ENCODE measurements at places on chromosomes 12 and 14.

GRCh38 chr14:68255693-68256178, 436.2 kb downstream of the RAD51B start:
- DNase-seq: no peak

DNA sequence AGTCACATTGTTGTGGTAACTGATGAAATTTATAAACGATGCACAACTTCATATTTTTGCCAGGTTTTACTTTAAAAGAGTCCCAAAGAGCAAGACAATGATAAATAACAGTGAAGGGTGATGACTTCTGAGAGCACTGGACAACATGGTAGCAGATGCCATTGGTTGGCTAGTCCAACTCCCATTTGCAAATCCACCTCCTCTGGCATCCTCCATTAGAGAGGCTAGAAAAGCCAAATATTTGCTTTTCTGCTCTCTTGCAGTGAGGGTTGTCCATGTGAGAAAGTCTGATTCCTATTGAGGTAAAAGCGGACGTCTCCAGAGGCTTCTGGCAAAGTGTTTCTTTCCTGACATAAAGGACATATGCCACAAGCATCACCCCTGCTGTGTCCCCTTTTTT, 89.6 kb upstream of the BMP4 start:
- DNase-seq: no peak

- no peak for DNase-seq
Measured at GRCh38 chr12:53998900-53999236, 1.1 kb upstream of the HOXC9 start.

DNA sequence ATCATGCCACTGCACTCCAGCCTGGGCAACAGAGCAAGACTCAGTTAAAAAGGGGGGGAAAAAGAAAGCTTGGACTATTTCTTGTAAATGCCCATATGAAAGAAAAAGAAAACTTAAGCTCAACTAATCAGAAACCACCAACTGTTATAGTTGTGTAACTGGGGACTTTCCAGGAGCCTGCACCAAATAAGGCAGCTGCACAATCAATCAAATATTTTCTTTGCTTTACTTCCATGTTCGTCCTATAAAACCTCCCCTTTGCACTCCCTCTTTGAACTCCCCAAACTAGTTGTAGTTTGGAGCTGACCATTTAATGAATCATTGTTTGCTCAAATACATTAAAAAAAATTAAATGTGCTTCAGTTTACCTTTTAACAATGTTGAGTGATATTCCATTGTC, 54.9 kb downstream of the OTOGL start:
- no peak for DNase-seq

DNA sequence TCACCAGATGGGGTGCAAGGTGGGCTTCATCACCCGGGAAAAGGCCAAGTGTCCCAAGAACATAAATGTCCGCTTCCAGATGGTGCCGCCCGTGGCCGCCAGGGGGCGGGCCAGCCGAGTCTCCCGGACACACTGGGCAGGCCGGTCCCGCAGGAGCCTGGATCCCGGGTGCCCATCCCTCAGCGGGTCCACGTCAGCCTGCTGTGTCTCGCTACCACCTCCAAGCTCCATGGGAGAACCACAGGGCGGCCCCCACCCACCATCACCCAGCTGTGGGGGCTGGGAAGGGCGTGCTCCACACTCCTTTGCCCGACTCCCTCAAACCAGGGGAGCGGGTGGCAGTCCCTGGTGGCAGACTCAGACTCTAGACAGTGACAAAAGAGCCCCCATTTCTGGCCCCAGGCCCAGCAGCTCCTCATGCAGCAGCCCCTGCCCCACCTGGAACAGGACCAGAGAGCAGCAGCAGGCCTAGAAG, 22.0 kb upstream of the NUDT14 start:
- DNase-seq: peak; percentile 66

Data from GM18507 (cell line).